Natural killer cell (primary cell): ENCODE measurements at places on chromosomes 16 and 17. TPM values are rescaled to one million over a fixed set of nuclear protein-coding genes. Genes with fewer than 3 reads are reported as not detected.

GRCh38 chr16:12145918-12146317, 169.4 kb downstream of the SNX29 start:
- DNase-seq = no peak

The CDK5R1 gene
- 12.3 TPM for total RNA-seq

The MEIOC gene
- total RNA-seq = not detected

- DNase-seq = peak; percentile 87
Observed at GRCh38 chr17:29116804-29117753, 63.1 kb downstream of the MYO18A start.

DNA sequence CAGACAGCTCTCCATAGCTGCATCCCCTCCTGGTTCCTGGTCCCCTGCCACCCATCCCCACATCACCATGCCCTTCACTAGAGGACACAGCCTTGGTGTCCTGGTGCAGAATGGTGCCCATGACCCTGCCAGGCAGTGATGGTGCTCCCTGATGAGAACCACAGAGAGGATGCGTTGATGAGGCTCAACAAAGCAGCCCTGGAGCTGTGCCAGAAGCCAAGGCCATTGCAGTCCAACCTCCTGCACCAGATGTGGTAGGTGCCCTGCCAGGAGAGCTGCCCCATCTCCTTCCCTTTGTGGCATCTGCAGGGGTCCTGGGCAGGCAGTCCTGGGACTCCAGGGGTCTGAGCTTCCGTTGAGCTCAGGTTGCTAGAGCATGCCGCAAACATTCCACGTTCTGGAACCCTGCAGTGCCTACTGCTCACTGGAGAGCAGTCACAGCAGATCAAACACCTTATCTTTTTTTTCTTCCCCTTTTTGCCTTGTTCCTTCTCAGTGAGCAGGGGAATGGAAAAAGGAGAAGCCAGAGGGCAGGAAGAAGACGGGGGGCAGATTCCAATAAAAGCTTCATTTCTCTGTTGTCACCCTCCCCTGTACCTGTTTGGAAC, 5.3 kb upstream of the EPN3 start:
- DNase-seq = no peak

The LLGL2 gene
- 229 TPM for total RNA-seq

GRCh38 chr17:47802341-47803022, 19.1 kb downstream of the OSBPL7 start:
- DNase-seq = peak; percentile 76

- no peak for DNase-seq
Observed at GRCh38 chr17:207775-208174, 26.3 kb upstream of the DOC2B start.
